DMS 273 treated with DMSO at 0.1 percent for 48 hours (cell line): ENCODE measurements at places on chromosomes 2 and 18.

DNA sequence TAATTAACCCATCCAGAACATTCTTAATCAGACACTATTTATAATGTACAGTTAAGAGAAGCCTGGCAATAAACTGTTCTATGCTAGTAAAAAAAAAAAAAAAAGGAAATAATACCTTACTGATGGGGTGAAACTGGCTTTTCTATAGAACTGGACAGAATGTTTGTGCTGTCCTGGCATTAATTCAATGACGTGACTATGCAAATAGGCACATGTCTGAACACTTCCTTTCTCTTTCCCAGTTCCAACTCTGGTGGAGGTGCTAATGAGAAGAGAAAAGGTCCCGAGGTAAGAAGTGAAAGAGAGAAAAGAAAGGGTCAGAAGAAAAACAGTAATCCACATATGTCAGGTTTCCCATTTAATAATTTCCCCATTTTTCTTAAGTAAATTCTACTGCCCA, 508.4 kb downstream of the ZEB2 start:
- DNase-seq, result no peak

- DNase-seq, result no peak
Observed at GRCh38 chr2:44168681-44169154, at the start of gene PPM1B. TSS of gene PPM1B (plus strand) at chr2:44168875. CDS start at chr2:44201200, 32,325 bp downstream.

- no peak for DNase-seq
Observed at GRCh38 chr2:38159597-38159996, 83.6 kb upstream of the CYP1B1 start.

DNA sequence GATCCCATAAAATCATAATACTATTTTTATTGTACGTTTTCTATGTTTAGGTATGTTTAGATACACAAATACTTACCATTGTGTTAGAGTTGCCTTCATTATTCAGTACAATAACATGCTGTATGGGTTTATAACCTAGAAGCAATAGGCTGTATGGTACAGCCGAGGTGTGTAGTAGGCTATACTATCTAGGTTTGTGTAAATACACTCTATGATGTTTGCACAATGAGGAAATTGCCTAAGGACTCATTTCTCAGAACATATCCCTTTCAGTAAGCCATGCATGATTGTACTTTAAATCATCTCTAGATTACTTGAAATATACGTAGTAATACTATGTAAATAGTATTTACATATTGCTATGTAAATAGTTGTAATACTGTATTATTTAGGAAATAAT, 156.7 kb downstream of the CDCA7 start:
- no peak for DNase-seq

DNA sequence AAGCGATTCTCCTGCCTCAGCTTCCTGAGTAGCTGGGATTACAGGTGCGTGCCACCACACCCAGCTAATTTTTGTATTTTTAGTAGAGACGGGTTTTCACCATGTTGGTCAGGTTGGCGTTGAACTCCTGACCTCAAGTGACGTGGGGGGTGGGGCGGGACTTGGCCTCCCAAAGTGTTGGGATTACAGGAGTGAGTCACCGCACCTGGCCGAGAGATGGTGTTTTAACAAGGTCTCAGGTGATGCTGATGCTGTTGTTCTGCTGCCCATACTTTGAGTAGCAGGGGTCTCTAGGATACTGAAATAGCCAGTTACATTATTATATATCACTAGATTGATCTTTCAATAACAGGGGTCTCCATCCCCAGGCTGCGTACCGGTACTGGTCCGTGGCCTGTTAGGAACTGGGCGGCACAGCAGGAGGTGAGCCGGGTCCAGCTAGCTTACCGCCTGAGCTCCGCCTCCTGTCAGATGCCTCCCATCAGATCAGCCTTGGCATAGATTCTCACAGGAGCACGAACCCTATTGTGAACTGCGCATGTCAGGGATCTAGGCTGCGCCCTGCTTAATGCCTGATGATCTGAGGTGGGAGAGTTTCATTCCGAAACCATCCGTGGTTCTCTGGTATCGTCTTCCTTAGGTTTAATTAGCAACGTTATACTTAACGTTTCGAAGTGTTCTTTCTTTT, 48.3 kb upstream of the SLC38A11 start:
- no peak for DNase-seq

GRCh38 chr2:201793631-201794030, 12.7 kb upstream of the CDK15 start:
- no peak for DNase-seq

- DNase-seq, result no peak
Observed at GRCh38 chr18:13455471-13455870, 236.9 kb downstream of the LDLRAD4 start.

- no peak for DNase-seq
Observed at GRCh38 chr2:100643906-100644501, 81.2 kb downstream of the PDCL3 start.

GRCh38 chr2:120442541-120442922, 96.6 kb downstream of the INHBB start:
- DNase-seq, result no peak

DNA sequence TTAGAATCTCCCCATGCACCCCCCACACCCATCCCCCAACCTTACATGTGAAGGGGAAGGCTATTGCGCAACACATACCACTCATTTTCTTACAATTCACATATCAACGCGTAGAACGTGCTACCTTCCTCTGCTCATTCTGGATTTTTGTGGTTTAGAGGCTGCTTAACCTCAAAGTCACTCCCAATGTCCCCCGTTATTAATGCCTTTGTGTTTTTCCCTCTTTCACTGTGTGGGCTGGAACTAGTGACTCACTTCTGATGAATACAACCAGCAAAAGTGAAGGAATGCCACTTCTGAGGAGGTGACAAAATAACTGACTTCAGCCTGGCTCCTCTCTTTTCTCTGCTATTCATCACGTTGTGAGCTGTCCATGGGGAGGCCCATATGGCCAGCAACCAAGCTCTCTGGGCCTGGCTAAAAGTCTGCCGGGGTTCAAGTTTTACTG, 342.5 kb upstream of the NXPH2 start:
- no peak for DNase-seq

DNA sequence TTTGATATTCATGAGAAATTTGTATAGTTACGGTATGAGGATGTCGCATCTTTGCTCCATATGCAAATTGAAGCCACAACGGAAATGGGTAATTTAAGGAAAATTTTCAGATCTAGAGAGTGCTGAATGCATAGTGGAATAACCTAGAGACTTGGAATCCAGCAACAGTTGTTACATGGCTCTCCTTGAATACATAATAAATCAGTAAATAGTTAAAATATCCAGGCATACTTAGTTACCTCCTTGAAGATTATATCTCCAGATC, 5.4 kb downstream of the REG1A start:
- no peak for DNase-seq

DNA sequence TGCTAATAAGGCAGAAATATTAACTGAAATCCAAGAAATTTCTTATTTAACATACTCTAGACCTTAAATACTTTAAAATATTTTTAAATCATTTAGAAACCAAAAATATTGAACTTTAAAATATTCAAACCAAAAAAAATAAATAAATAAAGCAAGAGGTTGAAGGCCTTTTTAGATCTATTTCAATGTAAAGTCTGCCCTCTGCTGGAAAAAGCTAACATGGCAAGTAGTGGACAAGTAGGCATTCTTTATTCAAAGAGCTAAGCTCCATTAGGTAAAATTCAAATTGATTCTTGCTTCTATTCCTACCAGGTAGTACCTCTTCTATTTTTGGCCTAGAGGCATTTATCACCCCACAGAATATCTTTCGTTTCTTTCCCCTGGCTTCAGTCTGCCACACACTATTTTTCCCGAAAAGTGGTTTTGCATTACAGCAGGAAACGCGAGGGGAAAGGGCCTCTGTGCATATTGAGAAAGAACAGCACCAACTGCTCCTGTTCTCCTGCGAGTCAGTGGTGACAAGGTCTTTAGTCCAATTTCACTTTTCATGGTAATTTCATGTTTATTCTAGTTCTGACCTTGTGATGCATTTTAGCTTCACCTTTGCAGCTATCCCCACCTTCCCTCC, 20.4 kb downstream of the IFIH1 start:
- peak; percentile 32 for DNase-seq

DNA sequence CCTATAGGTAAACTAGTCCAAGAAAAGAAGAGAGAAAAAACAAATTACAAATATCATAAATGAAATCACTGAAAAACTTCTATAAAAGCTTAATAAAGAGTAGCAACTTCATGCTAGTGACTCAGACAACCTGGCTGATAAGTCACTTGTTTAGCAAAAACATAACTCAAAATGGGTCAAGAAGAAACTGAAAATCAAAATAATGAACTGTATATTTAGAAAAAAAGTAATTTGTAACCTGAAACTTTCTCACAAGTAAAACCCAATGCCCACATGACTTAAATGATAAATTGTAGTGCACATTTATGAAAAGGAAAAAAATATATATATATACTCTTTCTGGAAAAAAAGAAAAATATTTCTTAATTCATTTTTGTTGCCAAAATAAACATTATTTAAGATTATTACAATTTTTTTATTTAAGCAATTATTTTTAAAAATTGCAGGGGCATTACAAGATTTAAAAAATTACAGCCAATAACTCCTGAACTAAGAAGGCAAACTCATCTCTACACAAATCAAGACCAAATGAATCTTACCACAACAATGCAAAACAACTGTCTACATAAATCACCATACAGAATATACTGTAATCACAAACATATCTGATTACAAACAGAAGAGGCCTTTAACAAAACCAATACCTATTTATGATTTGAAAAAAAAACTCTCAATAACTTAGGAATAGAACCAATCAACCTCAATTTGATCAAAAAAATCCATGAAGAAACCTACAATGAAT, 406.3 kb downstream of the CDH7 start:
- DNase-seq, result no peak

DNA sequence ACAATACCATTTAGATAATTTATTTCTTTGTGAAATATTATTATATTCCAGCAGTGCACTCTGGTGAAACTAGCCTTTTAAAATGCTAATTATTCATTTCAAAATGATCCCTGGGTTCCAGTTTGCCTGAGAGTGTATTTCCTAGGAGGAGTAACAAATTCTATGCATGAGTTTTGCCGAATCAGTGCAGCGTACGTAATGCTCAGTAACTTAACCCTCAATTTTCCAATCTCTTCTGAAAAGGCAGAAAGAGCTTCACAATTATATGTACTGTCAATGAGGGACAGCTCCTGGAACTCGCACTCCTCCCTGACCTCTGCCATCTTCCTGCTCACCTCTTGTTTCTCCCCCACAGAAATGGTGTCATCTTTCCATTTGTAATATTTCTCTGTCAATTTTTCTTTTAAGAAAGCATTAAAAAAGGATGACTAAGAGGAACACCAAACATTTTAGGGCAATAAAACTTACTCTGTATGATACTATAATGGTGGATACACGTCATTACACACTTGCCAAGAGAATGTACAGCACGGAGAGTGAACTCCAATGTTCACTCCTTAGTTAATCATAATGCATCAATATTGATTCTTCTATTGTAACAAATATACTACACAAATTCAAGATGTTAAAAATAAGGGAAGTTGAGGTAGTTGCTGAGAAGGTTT, 25.7 kb upstream of the XIRP2 start:
- DNase-seq, result no peak

DNA sequence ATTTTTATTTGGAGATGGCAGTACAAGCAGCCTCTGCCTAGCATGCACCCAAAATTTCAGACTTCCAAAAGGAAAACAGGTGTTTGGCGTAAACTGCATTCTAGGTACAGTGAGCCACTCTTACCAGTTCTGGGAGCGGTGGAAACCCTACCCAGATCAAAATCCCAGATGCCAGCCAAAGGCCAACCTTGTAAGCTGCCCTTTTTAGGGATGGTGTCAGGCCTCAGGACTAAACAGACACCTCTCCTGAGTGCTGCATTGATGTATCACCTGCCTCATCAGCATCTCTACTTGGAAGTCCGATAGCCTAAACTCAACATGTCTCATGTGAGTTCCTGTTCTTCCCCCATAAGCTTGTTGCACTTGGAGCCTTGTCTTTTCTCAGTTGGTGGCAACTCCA, 104.0 kb downstream of the MAP4K4 start:
- DNase-seq, result no peak

GRCh38 chr2:47636596-47637264, 146.2 kb upstream of the MSH6 start:
- DNase-seq, result no peak

DNA sequence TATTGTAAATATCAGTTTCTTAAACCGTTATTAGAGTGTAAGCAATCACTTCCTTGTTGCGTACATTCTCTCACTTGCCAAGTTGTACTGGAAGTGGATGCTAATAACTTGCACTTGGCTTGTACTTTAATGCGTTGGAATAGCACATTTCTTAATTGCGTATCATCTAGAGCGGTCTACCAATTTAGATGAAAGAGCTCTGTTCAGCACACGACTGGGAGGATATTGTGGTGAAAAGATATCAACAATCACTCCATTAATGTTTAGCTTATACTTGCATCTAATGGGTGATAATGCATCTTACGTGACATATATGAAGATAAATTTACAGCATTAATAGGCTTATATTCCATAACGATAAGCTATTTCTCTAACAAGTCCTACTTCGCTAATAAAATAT, 11.7 kb upstream of the TMEFF2 start:
- no peak for DNase-seq

DNA sequence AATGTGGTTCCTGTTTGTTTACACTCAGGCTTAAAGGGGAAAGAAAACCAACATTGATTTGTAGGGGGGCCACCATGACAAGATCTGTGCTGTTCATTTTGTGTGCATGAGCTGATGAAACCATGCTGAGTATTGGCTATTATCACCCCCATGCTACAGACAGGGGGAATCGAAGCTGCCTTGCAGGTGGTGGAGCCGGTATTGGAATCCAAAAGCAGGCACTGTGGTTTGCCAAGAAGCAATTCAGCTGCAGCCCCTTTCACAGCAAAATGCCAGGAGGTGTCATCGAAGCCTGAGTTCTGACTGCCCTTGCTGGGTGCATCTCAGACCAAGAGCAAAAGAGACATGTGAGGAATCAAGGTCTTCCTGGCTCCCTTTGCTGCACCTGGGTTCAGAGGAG, 221.9 kb downstream of the UXS1 start:
- no peak for DNase-seq

DNA sequence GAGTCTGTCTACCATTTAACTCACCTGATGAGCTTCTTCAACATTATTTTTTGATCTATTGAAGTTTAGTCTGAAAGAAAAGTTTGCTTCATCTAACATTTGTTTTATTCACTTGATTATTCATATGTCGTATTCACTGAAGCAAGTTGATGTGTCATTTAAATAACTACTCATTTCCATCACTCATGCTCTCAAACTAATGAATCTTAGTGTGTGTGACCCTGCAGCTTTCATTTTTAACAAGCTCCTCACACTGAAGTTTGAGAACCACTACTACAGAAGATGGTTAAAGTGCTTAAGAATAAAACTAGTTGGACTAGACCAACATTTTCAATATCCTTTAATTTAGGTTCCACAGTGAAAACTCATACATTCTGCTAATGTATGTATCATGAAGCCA, 1.8 kb upstream of the ABI2 start:
- DNase-seq, result no peak

- DNase-seq, result no peak
Observed at GRCh38 chr2:202237787-202238233, 587 bp downstream of the SUMO1 start.

DNA sequence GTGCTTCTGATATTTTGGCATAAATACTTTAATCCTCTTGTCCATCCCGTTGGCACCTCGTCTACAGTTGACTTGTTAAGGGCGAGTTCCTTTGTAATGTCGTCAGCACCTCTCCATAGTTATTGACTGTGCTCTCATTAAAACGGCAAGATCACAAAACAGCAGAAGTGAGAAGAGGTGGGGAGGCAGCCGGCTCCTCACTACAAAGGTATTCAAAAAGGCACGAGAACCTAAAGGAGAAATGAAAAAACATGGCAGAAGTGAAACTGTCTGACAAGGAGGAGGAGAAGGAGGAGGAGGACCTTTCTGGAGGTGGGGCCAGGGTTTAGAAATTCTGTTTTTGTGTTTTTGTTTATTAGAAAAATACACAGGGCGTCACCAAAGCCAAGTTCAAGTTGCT, 235.6 kb downstream of the BCL11A start:
- no peak for DNase-seq
